ENCODE measurements at places on chromosomes 1 and 21. TPM values are rescaled to one million over a fixed set of nuclear protein-coding genes. Genes with fewer than 3 reads are reported as not detected.

- H3K27me3 ChIP-seq = no peaks in the 10 kb centered on the region
- no peak overlapping the region for H3K27ac ChIP-seq
- peaks cover 28% of the 10 kb centered on the region for H3K4me1 ChIP-seq
- H3K36me3 ChIP-seq = peaks cover 14% of the 10 kb centered on the region
Observed at GRCh38 chr1:155169541-155169940, 3.6 kb downstream of the KRTCAP2 start.

- no peak for DNase-seq
- no peaks in the 10 kb centered on the region for H3K4me1 ChIP-seq
- H3K27me3 ChIP-seq = peaks cover 6% of the 10 kb centered on the region
- H3K36me3 ChIP-seq = no peaks in the 10 kb centered on the region
- no peak overlapping the region for H3K4me3 ChIP-seq
Observed at GRCh38 chr1:186463926-186464325, 3.0 kb upstream of the PDC start.

The CORT gene
- total RNA-seq = 0.31 TPM

DNA sequence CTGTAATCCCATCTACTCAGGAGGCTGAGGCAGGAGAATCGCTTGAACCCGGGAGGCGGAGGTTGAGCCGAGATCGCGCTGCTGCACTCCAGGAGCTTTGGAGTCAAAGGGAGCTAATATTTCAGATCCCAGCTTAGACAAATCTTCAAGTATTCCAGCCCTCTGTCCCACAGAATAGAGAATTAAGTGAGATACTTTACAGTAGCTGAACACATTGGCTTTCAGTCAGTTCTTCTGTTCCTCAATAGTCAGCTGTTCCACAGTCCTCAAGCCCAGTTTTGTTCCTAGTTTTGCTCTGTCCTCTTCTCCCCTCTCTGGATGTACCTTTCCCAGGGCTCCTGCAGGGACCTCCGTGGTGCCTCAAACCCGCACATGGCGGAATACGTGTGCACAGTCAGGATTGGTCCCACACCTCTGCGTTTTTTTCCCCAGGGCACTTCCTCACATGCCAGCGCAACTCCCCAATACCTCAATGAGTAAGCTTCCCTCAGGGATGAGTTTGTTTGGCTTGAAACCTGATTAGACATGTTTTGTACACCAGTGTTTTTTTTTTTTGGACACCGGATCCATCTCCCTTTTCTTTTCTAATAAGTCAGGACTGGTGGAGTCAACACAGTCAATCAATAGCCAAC, 1.2 kb downstream of the MFN2 start:
- peaks cover 16% of the 10 kb centered on the region for H3K36me3 ChIP-seq
- no peak for DNase-seq
- H3K27ac ChIP-seq = peak overlapping the region; percentile 94
- peak overlapping the region; percentile 96 for H3K4me3 ChIP-seq

The RAP1A gene
- total RNA-seq = 139 TPM

The NEGR1 gene
- not detected for total RNA-seq

GRCh38 chr1:168506204-168506819, 37.5 kb downstream of the XCL2 start:
- H3K27ac ChIP-seq = no peak overlapping the region
- no peak overlapping the region for H3K4me3 ChIP-seq
- peaks cover 75% of the 10 kb centered on the region for H3K4me1 ChIP-seq
- H3K27me3 ChIP-seq = no peaks in the 10 kb centered on the region
- peaks cover 60% of the 10 kb centered on the region for H3K36me3 ChIP-seq

GRCh38 chr21:37435120-37435519, 68.5 kb downstream of the DYRK1A start:
- H3K4me3 ChIP-seq = no peak overlapping the region
- peaks cover 19% of the 10 kb centered on the region for H3K36me3 ChIP-seq
- H3K4me1 ChIP-seq = peaks cover 24% of the 10 kb centered on the region
- DNase-seq = no peak
- H3K27ac ChIP-seq = no peak overlapping the region

The LCE6A gene
- total RNA-seq = not detected

The DMRTB1 gene
- not detected for total RNA-seq

The DYNLT5 gene
- not detected for total RNA-seq

DNA sequence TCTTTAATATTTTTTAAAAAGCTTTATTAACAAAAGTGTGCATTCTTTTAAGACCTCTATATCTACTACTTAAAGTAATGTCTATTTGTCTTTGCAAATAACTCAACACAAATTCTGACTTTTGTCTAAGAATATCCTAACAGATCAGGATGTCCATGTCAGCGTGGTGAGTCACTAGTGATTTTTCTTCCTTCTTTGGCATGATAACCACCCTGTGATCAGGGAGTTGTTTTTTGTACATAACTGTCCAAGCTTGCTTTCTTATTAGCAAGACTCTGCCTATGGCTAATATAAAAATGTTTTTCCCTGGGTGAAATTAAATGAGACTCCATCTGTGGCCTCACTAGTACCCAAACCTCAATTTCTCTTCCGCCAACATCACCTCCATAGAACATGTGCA, 688.9 kb upstream of the ADGRL2 start:
- no peaks in the 10 kb centered on the region for H3K4me1 ChIP-seq
- H3K27ac ChIP-seq = no peak overlapping the region
- no peaks in the 10 kb centered on the region for H3K27me3 ChIP-seq

- no peaks in the 10 kb centered on the region for H3K36me3 ChIP-seq
- peaks cover 17% of the 10 kb centered on the region for H3K27me3 ChIP-seq
- no peak overlapping the region for H3K4me3 ChIP-seq
- no peak for DNase-seq
- no peaks in the 10 kb centered on the region for H3K4me1 ChIP-seq
- H3K27ac ChIP-seq = no peak overlapping the region
Observed at GRCh38 chr1:24117722-24118409, 5.9 kb upstream of the MYOM3 start.

- H3K4me3 ChIP-seq = no peak overlapping the region
- no peaks in the 10 kb centered on the region for H3K27me3 ChIP-seq
- no peaks in the 10 kb centered on the region for H3K4me1 ChIP-seq
- DNase-seq = peak; percentile 17
Observed at GRCh38 chr21:46207920-46208591, 20.5 kb downstream of the LSS start.

GRCh38 chr1:155334962-155335361, 14.3 kb downstream of the RUSC1 start:
- DNase-seq = no peak
- peaks cover 8% of the 10 kb centered on the region for H3K4me1 ChIP-seq
- H3K27me3 ChIP-seq = no peaks in the 10 kb centered on the region
- peaks cover 24% of the 10 kb centered on the region for H3K36me3 ChIP-seq
- no peak overlapping the region for H3K27ac ChIP-seq

- no peak overlapping the region for H3K4me3 ChIP-seq
- H3K4me1 ChIP-seq = peaks cover 14% of the 10 kb centered on the region
- H3K27me3 ChIP-seq = peaks cover 33% of the 10 kb centered on the region
- DNase-seq = no peak
Observed at GRCh38 chr1:236489710-236490377, 33.9 kb upstream of the LGALS8 start.

GRCh38 chr1:33897092-33897725, 33.3 kb downstream of the HMGB4 start:
- no peaks in the 10 kb centered on the region for H3K4me1 ChIP-seq
- no peaks in the 10 kb centered on the region for H3K36me3 ChIP-seq
- no peak overlapping the region for H3K27ac ChIP-seq
- peaks cover 3% of the 10 kb centered on the region for H3K27me3 ChIP-seq
- no peak overlapping the region for H3K4me3 ChIP-seq

- no peak for DNase-seq
- H3K27me3 ChIP-seq = peaks cover 33% of the 10 kb centered on the region
- no peaks in the 10 kb centered on the region for H3K36me3 ChIP-seq
- no peak overlapping the region for H3K4me3 ChIP-seq
Observed at GRCh38 chr1:236608930-236609726, 4.8 kb upstream of the HEATR1 start.

DNA sequence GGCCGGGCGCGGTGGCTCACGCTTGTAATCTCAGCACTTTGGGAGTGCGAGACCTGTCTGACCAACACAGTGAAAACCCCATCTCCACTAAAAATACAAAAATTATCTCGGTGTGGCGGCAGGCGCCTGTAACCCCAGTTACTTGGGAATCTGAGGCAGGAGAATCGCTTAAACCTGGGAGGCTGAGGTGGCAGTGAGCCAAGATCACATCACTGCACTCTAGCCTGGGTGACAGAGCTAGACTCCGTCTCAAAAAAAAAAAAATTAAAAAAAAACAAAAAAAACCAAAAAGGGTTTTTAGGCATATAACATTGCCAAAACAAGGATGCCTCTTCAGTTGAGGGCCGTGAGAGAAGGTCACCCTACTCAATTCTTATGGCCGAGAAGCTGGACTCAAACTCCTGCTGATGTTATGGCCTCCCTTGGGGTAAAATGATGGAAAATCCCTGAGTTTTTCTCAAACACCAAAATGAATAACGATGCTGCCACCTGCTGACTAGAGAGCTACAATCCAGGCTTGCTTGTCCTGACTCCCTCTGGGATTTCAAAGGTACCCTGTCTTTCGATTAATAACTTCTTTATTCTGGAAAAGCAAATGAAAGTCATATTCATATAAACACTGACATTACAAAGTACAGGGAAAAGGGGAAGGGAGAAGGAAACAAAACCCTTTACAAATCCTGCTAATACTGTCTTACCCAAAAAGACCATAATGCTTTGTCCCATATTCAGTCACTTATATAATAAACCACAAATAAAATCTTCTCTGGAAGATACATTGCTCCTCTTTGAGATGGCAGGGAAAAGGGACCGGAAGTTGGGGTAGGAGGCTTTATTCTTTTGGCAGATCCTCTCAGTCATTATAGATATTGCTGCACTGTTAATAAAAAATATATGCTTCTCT, 10.7 kb downstream of the RAB42 start:
- no peak overlapping the region for H3K27ac ChIP-seq
- H3K27me3 ChIP-seq = no peaks in the 10 kb centered on the region
- H3K4me3 ChIP-seq = no peak overlapping the region
- peaks cover 8% of the 10 kb centered on the region for H3K4me1 ChIP-seq
- peaks cover 6% of the 10 kb centered on the region for H3K36me3 ChIP-seq

GRCh38 chr1:222583079-222583478, 6.7 kb downstream of the TAF1A start:
- H3K36me3 ChIP-seq = peaks cover 47% of the 10 kb centered on the region
- H3K4me1 ChIP-seq = peaks cover 13% of the 10 kb centered on the region
- H3K27me3 ChIP-seq = no peaks in the 10 kb centered on the region
- no peak overlapping the region for H3K27ac ChIP-seq
- H3K4me3 ChIP-seq = no peak overlapping the region

DNA sequence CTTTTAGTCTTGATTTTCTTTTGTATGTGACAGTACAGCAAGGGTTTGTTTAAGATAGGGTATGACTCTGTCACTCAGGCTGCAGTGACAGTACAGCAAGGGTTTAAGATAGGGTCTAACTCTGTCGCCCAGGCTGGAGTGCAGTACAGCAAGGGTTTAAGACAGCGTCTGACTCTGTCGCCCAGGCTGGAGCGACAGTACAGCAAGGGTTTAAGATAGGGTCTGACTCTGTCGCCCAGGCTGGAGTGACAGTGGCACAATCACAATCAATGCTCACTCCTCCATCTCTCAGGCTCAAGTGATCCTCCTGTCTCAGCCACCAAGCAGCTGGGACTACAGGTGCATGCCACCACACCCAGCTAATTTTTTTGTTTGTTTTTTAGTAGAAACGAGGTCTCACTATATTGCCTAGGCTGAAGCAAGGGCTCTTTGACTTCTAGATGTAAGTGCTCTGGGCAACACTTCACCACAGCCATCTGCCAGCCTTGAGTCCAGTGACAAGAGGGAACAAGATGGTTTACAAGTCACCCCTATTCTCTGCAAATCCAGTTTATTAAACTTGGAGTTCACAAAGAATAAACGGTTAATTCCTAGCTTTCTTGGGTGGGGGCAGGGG, 965 bp upstream of the SH2D5 start:
- H3K27me3 ChIP-seq = peaks cover 27% of the 10 kb centered on the region
- peaks cover 14% of the 10 kb centered on the region for H3K4me1 ChIP-seq
- DNase-seq = no peak
- H3K27ac ChIP-seq = no peak overlapping the region
- peaks cover 16% of the 10 kb centered on the region for H3K36me3 ChIP-seq

- no peak overlapping the region for H3K4me3 ChIP-seq
- no peak for DNase-seq
- no peaks in the 10 kb centered on the region for H3K4me1 ChIP-seq
- no peaks in the 10 kb centered on the region for H3K27me3 ChIP-seq
Observed at GRCh38 chr1:98119796-98120195, 199.0 kb upstream of the DPYD start.

DNA sequence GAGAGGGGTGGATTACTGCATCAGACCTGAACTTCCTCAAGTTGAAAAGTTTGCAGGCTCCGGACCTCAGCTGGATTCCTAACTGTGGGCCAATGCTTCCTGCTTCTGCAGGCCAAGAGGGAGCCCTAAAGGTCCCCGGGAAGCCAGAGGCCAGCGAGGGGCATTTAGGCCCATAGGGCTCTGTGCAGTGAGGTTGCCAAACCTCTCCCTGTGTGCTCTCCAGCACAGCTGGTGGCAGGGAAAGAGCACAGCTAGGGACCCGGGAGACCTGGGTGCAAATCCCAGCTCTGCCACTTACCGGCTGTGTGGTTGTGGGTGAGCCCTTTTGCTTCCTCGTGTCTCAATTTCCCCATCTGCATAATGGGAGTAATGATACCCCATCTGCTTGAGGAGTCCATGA, 100.5 kb downstream of the PAX7 start:
- DNase-seq = no peak
- H3K4me3 ChIP-seq = no peak overlapping the region
- peaks cover 26% of the 10 kb centered on the region for H3K27me3 ChIP-seq
- no peak overlapping the region for H3K27ac ChIP-seq
- H3K4me1 ChIP-seq = no peaks in the 10 kb centered on the region
- H3K36me3 ChIP-seq = no peaks in the 10 kb centered on the region

The TAF13 gene
- 19.0 TPM for total RNA-seq

GRCh38 chr1:46755121-46755520, 36.2 kb upstream of the EFCAB14 start:
- H3K27me3 ChIP-seq = peaks cover 46% of the 10 kb centered on the region
- no peak overlapping the region for H3K27ac ChIP-seq
- no peaks in the 10 kb centered on the region for H3K36me3 ChIP-seq

GRCh38 chr1:212635141-212635631, 26.6 kb downstream of the ATF3 start:
- H3K36me3 ChIP-seq = peaks cover 6% of the 10 kb centered on the region
- peaks cover 31% of the 10 kb centered on the region for H3K4me1 ChIP-seq
- H3K27me3 ChIP-seq = peaks cover 15% of the 10 kb centered on the region
- peak overlapping the region; percentile 43 for H3K27ac ChIP-seq

GRCh38 chr1:24558902-24559791, 3.3 kb downstream of the NCMAP start:
- H3K27ac ChIP-seq = no peak overlapping the region
- H3K27me3 ChIP-seq = peaks cover 23% of the 10 kb centered on the region
- peaks cover 16% of the 10 kb centered on the region for H3K4me1 ChIP-seq
- no peak for DNase-seq
- no peaks in the 10 kb centered on the region for H3K36me3 ChIP-seq
- no peak overlapping the region for H3K4me3 ChIP-seq

The PLA2G2C gene
- not detected for total RNA-seq
